ENCODE measurements at places on chromosomes 6 and 20.

DNA sequence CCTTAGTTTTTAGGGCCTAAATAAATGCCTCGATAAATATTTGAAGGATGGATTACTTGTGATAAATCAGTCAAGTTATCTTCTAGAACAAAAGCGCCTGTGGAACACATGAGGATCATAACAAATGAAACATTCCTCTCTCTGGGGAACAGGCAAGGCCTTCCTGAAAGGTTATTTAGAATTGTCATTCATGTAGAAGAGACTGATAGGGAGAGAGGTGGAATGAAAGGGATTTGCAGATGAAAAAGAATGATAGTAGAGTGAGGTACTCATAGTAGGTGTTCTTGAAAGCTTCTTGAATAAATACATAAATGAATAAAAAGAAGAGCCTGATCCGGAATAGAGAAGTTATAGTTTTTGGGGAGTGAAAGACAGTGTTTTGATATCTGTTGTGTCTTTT is 30.5 kb downstream of the TSPYL4 start:
- no peak for DNase-seq

- DNase-seq = no peak
These were observed 116.2 kb downstream of the GMDS start for GRCh38 chr6:2129182-2129621.

DNA sequence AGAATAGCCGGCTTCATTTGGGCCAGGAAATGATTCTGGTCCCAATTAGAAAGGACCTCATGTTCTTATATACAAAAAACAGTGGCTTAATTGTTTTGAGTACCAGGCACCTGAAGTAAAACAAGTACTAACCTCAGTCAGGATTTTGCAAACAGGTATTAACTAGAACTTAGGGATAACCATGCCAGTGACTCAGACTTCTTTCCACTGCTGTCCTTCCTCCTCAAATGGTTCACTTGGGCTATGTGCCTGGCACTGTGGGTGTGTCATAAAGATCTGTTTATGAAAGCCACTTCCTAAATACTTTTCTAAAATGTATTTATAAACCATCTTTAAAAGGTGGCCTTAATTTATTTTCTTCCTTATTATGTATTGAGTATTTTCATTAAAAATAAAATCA is 10.7 kb downstream of the CLDN20 start:
- no peak for DNase-seq

- DNase-seq = no peak
These were observed at the start of gene POPDC3 for GRCh38 chr6:105179244-105180065. TSS of gene POPDC3 (minus strand) at chr6:105180014. CDS start at chr6:105161909, 18,105 bp downstream.

GRCh38 chr6:64175296-64175695 is 539.7 kb downstream of the PHF3 start:
- no peak for DNase-seq
